Umbilical cord (tissue), 2 donors: ENCODE measurements at places on chromosomes 7 and 10.
A peak's percentile ranks its signal among the peaks of the same experiment; 100 is the strongest.

- no peak for DNase-seq
Measured at GRCh38 chr7:135262623-135263320, 29.1 kb downstream of the STRA8 start.

GRCh38 chr7:128738570-128739047 is 550 bp upstream of the CALU start:
- no peak for DNase-seq

GRCh38 chr10:123831259-123831658 is 60.3 kb downstream of the CPXM2 start:
- DNase-seq: no peak

DNA sequence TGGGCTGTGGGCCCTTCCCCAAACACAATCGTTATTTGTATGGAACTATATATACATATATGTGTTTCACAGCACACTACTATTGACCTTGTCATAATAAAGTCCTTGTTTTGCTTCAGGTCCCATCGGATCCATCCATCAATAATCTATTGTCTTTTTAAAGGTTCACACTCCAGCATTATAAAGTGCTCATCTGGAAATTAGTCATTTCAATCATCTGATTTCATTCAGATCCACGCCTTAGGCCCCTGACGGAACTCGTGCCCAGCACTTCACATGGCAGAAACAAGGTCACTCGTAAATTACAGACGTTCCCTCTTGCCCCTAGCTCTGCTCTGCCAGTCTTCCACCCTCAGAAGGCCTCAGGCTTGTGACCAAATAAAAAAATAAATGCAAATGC is 133.1 kb upstream of the PPP2R2D start:
- DNase-seq: no peak

DNA sequence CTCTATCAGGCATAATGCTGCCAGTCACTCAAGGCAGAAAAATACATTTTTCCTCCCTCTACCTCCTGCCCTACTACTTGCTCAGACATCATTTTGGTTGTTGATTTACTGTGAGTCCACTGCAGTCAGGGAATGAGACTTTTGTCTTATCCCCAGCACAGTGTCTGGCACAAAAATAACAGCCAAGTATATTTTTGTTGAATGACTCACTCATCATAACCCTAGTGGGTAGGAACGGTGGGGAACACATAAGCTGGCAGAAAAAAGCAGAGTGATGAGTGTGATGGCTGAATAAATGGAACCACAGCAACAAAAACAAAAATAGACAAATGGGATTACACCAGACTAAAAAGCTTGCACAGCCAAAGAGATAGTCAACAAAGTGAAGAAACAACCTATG is 65.8 kb upstream of the LAMB4 start:
- DNase-seq: no peak

DNA sequence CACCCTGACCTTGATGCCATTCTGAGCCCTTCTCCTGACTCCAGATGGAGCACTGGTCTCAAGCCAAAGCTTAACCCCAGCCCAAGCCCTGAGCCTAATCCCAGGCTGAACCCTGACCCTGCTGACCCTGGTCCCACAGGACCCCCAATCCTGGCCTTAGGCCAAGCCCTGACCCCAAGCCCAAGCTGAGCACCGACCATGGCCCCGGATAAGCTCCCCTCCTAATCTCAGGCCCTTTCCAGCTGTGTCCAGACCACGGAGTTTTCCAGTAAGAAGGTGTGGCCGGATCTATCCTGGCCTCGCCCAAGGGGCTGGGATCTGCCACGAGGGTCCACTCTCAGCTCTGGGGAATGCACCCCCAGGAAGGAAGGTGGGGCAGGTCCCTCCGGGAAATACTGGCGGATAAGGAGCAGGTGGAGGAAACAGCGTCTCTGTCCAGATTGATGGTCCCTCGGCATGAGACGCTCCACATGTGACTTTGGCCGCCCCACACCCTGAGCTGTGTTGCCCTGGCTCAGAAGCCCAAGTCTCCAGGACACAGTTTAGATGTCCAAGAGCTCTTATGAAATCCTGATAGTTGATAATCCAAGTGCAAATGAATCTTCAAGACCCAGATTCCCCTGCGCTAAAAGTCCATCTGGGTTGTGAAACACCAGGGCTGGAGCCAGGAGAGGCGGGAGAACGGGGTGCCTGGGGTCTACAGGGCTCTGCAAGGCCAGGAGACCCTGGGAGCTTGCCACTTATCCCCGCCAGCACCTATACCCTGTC is 10.4 kb downstream of the ELN start:
- no peak for DNase-seq

DNA sequence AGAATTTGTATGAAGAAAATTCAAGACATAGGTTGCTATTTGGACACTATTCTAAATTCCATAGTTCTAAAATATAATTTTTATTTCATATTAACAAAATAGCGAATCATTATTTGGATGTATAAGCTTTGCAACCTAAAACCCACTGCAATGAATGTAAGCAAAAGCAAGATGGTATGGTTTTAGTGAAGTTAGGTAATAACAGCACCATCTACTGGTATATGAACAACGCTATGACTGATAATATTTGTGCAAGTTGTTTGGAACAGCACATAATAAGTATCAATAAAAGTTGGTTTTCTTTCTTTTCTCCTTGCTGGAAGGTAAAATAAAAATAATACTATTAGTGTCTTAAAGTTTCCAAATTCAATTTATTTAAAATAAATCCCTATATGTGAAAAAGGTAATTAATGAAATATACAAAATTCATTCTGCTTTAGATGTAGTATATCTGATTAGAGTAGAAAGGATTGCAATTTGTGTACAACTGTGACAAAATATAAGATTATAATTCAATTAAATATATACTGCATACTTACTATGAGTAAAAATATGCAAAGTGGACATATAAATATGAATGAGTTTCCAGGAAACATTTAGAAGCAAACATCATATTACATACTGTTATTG is 79.0 kb upstream of the LSM8 start:
- DNase-seq: peak; percentile 50

DNA sequence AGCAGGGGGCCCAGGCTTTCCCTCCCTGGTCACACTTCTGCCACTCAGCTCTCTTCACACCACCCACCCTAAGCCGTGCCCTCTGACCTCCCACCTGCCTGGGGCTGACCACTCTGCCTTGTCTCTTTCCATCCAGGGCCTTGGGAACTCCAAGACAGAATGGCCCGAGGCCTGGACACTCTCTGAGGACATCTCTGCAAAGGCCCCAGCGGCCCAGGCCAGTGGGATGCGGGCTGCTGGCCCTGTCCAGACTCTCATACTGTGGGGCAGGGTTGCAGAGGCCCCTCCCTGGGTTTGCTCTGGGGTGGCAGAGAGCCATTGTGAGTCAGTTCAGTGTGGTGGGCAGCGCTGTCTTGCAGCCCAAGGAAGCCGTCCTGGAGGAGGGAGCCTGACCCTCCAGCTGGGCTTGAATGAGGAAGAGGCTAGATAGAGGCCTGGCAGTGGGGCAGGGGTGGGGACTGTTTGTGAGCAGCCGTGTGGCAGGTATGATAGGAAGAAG is 39.9 kb upstream of the RABGEF1 start:
- no peak for DNase-seq

DNA sequence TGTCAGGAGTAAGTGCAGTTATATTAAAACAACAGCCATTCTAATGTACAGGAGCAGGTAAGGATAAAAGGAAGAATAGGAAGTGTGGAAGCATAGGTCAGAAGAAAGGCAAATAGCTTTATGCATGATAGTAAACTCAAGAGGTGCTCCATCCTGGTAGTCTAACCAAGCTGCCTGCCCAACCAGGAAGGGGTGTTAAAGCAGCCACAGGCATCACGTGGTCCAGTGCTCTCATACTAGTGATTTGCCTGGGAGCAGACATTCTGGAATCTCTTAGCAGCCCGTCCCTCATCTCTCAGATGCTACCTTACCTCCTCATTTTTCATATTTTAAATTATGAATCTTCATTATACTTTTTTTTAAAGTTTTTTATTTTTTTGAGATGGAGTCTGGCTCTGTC is 18.5 kb downstream of the ABRAXAS2 start:
- DNase-seq: no peak

- no peak for DNase-seq
Measured at GRCh38 chr7:23196306-23196705, 14.5 kb downstream of the NUP42 start.

DNA sequence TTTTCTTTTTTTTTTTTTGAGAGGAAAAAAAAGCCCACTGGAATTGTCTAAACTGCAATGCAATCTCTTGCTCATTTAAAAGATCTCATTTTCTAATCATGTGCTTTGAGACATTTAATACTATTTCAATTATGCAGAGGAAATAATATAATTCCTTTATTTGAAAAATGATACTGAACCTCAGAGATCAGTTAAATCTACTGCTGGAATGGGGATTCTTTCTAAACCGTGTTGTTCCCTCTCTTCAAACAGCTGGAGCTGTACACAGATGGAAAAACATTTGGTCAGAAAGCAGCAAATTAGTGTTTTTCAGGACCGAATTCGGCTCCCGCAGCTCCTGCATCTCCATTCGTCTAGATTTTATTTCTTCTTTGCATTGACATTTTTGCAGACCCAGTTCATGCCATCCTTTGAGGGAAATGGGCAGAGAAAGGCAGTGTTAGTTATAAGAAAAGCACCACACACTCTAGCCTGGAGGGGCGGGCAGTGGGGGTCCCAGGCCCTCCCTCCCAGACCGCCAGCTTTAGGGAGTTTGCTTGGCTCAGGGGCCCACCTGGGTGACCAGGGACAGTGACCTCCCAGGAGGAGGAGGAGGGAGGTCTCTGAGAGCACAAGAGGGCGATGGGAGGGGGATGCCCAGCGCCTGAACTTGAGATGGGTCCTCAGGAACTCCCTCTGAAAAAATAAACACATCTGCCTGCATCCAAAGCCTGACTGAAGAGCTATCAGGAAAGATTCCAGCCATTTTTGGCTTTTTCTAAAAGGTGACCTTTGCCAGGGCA is 32.4 kb downstream of the TRIM8 start:
- DNase-seq: no peak

- no peak for DNase-seq
Measured at GRCh38 chr7:101100858-101101847, 15.9 kb downstream of the TRIM56 start.

DNA sequence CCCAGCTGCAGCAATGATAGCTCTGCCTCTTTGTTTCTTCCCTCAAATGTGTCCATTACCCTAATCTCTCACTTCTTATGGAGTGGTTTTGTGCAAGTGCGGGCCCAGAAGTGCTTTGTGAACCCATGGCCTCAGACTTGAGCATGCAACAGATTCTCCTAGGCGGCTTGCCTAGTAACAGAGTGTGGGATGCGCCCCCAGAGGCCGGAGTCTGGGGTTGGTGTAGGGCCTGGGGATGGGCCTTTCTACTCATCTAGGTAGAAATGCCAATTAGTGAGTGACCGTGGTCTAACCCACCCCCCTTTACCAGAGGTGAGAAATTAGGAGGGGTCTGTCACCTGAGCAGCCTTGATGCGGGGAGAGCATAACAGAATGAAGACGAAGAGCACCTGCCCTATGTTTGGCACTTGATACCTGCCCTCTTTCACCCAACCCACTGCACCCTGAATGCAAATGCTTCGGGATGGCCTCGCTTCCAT is 7.0 kb upstream of the IGFBP1 start:
- no peak for DNase-seq

DNA sequence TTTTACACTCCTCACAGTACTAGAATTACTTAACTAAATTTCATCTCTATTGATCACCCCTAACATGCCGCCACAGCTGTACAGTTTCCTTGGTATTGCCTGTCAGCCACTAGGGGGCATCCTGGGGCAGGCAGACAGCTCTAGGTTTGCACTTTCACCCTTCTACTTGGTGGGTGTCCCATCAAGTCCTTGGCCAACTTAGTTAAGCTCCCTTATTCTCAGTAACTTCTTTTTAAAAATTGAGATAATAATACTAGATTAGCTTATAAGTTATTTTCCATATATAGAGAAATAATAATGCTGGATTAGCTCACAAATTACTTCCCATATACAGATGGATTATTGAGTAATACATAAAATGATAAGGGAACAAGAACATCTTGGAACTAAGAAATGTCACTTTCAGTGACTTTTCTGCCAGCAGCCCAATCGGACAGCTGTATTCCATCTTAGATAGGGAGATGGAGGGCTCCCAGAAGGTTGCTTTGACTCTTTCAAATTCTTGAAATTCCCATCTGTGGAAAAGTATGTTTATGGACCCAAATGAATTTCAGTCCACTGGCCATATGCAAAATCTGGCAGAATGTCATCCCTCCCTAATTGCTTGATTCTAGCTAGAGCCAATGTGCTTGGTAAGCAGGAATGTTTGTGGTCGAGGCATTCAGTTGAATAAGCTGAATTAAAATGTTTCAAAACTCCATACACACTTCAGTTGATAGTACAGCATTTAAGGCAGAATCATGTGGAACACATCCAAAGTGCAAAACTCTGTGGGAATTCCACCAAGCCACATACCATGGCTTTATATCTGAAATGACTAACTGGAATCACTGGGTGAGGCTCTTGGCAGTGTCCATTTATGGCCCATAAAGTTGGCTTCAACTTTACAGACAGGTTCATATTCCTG is 309.7 kb downstream of the CSTF2T start:
- DNase-seq: peak; percentile 60

DNA sequence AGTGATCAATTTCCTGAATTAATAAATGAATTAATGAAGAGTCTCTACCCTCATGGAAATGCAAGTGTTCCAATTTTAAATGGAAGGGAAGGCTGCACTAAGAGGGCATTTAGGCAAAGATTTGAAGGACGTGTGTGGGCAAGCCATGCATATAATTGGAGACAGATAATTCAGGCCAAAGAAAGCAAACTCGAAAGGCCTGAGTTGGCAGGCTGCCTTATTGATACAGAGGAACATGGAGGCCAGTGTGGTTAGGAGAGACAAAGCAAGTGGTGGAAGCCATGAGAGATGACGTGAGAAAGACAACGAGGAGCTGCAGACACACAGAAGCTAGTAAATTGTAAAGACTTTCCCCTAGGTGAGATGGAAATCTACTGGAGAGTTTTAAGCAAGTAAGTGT is 15.4 kb upstream of the PCLO start:
- no peak for DNase-seq

- no peak for DNase-seq
Measured at GRCh38 chr10:103445767-103446567, 6.2 kb downstream of the CALHM2 start.

GRCh38 chr7:81919494-81919893 is 149.6 kb upstream of the HGF start:
- DNase-seq: no peak
